ENCODE measurements at places on chromosomes 16 and 17.

- DNase-seq: no peak
Measured at GRCh38 chr16:11914210-11915113, 1.3 kb downstream of the GSPT1 start.

GRCh38 chr17:77722366-77722765 is 236.1 kb upstream of the TNRC6C start:
- no peak for DNase-seq

- DNase-seq: peak; percentile 47
Measured at GRCh38 chr17:40311575-40311974, 2.6 kb downstream of the RARA start.

GRCh38 chr17:34235389-34236028 is 19.6 kb upstream of the CCL2 start:
- DNase-seq: no peak

GRCh38 chr17:2156666-2157065 is 101.8 kb downstream of the HIC1 start:
- DNase-seq: no peak

GRCh38 chr17:82439829-82440365 is 10.7 kb downstream of the CYBC1 start:
- no peak for DNase-seq

GRCh38 chr16:27531826-27532800 is 17.6 kb downstream of the GTF3C1 start:
- DNase-seq: no peak

GRCh38 chr16:9151597-9151996 is 60.2 kb downstream of the HAPSTR1 start:
- peak; percentile 19 for DNase-seq

DNA sequence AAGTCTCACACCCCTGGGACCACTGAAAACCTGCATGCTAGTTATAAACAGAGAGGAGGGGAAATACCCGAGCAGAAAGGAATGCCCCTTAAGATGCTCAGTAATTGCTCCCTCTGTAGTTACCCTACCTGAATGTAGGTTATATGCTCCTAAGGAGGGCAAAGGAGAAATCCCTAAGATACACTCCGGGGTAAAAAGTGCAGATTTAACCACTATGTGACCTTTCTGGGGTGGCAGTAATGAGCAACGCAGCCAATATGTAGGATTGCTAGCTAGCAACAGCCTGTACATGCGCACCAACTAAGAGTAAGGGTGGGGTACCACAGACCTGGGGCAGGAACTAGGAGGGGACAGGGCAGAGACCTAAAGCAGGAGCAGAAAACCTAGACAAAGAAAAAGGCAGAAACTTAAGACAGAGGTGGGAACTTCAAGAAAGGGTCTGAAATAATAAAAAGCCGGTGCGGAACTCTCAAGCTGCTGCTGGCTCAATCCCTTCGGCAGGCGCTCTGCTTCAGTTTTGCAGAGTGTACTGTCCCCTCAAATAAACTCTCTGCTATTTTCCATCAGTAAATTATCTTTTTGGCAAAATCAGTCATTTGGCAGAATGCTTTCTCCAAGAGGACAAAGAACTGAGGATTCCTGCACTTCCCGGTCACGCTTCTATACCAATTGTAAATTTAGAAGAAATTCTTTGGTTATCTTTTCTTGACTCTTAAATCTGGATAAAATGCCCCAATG is 823.8 kb downstream of the CDH11 start:
- DNase-seq: no peak

- DNase-seq: no peak
Measured at GRCh38 chr16:63983401-63983800, 1138.5 kb downstream of the CDH11 start.

- no peak for DNase-seq
Measured at GRCh38 chr17:68061512-68062313, 26.2 kb downstream of the KPNA2 start.

GRCh38 chr17:16529906-16530305 is 37.9 kb upstream of the LRRC75A start:
- no peak for DNase-seq

DNA sequence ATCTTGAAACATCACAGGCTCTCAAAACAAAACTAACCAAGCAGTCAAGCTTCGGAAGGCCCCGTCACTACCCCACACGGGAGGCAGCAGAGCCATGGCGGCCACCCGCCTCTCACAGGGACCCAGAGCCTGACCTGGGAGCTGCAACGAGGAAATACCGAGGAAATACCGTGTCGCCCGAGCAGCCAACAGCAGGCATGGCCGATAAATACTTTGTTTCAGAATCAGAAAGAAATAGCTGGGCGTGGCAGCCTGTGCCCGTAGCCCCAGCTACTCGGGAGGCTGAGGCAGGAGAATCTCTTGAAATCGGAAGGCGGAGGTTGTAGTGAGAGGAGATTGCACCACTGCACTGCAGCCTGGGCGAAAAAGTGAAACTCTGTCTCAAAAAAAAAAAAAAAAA is 6.9 kb downstream of the LMF1 start:
- DNase-seq: no peak

DNA sequence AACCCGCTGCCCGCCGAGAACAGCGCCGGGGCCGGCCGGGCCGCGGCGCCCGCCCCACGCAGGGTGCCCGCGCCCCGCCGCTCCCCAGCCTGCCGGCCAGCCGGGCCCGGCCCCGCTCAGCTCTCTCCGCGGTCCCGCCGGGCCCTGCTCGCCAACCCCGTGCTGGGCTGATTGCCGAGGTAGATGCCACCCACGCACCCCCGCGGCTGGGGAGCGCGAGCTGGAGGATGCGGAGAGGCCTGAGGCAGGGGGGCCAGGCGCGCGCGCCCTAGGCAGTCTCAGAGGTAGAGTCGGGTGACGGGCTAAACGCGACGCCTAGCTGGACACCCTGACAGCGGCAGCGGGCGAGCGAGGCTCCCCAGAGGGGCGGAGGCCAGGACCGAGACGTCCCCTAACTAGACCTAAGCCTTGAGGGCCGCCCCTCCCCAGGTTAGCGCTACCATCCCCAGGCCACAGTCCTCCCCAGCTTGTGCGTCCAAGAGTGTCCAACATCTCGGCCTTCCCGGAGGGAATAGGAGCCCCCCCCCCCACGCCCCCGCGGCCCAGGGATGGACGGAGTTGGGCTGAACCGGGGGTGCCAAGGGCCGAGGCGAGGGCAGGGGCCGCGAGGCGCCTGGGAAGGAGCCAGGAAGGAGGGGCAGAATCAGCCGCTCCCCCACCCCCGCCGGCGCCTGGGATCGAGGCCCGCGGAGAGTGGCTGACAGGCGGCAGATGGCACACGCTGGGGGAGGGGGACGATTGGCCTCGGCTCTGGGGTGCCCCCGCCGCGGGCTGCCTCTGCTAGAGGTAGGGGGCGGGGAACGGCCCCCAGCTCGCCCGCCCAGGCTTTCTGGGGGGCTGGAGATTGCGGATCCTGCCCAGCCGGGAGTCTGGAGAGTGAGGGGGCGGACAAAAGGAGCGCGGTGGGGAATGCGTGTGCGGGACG is 2.5 kb upstream of the ZNF423 start:
- DNase-seq: no peak

DNA sequence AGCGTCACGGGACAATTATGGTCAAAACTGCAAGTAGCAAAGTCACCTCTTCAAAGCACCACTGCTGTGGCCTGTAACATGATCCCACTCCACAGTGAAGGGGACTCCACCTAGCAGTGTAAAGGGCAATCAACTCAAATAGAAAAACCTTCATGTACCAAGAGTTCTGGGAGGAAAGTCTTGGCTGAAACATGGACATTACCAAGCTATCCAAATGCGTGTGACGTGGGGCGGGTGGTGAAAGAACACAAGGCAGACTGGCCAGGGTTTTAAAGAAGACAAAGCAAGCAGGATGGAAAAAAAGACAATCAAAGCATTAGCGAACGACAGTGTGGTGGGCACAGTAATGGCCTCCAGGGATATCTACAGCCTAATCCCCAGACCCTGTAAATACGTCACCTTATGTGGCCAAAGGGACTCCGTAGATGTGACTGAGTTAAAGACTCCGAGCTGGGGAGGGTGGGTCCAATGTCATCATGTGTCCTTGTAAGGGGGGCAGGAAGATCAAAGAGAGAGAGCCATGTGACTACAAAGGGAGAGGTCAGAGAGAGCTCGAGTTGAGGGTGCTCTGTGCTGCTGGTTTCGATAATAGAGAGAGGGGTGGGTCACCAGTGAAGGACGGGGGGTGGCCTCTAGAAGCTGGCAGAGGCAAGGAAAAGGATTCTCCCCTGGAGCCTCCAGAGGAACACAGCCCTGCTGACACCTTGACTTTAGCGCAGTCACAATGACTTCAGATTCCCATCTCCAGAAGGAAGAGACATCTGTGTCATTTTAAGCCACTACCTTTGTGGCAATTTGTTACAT is 6.0 kb downstream of the HSDL1 start:
- peak; percentile 62 for DNase-seq

DNA sequence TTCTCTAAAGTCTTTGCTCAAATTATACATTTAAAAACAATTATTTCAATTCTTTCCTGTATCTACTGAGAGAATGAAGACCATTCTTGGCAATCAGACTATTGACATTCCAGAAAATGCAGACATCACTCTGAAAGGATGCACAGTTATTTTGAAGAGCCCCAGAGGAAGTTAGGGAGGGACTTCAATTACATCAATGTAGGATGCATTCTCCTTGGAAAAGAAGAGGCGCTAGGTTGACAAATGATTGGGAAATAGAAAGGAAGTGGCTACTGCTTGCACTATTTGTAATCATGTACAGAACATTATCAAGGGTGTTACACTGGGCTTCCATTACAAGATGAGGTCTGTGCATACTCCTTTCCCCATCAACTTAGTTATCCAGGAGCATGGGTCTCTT is 74.3 kb downstream of the SSH2 start:
- no peak for DNase-seq

GRCh38 chr17:28331891-28332420 is 3.3 kb downstream of the IFT20 start:
- no peak for DNase-seq

DNA sequence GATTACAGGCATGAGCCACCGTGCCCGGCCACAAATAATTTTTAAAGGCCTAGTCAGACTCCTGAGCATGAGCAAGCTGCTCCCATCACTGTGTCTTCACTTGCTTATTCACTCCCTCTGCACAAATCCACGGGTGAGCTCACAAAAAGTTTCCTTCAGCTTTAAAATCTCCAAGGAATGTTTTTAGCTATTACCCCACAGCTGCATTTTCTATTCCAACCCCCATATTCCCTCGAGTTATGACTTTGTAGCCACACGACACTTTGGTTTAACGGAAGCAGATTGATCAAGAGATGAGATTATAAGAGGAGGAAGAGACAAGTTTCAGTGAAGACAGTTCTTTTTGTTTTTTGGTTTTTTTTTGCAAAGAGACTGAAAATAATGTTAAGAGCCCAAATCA is 49.1 kb upstream of the SLC25A19 start:
- DNase-seq: no peak

DNA sequence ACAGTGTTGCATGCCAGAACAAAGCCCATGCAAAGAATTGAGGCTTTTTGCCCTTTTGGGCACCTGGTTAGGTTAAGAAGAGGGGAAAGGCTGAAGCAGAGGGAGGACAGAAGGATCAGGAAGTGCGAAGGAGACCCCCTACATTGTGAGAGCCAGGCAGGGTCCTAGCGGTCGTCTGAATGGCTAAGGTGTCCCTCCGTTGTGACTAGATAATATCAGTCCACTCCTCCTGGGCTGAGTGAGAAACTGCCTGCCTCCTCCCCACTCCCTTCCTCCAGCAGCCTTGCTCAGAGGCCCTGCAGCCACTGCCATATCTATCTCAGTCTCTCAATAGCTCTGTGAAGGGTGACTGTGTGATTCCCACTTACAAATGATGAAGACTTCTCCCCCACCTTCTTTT is 75.1 kb downstream of the WSB1 start:
- no peak for DNase-seq

GRCh38 chr17:9549215-9549614 is 26.4 kb downstream of the STX8 start:
- no peak for DNase-seq

GRCh38 chr16:49010396-49010795 is 271.2 kb downstream of the CBLN1 start:
- DNase-seq: no peak

- no peak for DNase-seq
Measured at GRCh38 chr17:40178660-40179059, 1.4 kb downstream of the RAPGEFL1 start.

DNA sequence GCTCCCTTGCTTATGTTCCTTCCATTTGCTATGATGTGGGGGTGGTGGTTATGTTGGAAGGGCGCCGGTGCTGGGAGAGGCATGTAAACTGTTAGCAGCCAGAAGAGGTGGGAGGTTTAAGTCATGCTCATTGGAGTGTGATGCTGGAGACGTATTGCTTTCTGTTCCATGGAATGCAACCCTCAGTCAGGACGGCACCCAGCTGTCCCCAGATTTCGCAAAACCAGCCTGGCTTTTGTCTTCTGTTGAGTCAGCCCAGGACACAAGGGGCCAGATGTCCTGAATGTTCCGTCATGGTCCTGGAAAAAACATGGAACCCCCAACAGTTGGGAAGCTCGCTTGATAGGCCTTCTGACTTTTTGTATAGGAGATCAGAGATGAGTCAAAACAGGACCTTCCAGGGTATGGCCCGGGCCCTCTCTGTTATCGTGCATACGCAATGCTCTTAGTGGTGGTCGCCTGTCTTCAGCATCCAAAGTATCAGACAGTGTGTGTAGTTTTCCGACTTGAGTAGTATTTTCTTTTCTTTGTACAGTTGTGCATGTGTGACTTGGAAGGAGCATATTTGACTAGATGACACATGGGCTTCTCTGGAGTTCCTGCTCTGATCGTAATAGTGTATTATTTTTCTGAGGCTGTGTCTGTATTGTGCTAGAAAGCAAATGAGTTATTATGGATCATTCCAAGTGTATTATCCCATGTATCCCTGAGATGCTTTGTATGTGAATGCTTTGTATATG is 201.9 kb downstream of the SNX29 start:
- no peak for DNase-seq

GRCh38 chr17:35361027-35361426 is 12.4 kb downstream of the SLFN11 start:
- DNase-seq: no peak

DNA sequence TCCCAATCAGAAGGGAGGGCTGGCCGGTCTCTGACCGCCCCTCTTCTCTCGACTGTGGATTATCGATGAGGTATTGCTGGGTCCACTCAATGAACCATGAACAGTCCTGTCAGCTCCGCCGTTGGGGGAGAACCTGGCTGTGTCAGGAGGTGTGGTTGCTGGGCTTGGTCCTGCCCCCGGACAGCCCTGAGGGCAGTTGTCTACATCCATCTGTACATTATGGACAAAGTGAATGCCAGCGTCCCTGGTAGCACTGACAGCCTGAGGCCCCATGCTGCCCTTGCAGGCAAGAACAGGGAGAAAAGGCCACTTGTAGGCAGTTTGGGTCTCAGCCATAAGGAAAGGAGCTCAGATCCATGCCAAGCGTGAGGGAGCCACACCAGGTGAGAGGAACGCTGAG is 38.9 kb downstream of the ST3GAL2 start:
- DNase-seq: no peak

- no peak for DNase-seq
Measured at GRCh38 chr17:64784353-64785010, 122.4 kb upstream of the SMURF2 start.
